Fibroblast of pulmonary artery (primary cell): ENCODE measurements at places on chromosomes 2 and 18.

GRCh38 chr2:140392824-140393223 is 1612.6 kb upstream of the NXPH2 start:
- DNase-seq = peak; percentile 50

- DNase-seq = no peak
These were observed 3.9 kb downstream of the TANK start for GRCh38 chr2:161164161-161164560.

- no peak for DNase-seq
These were observed 9.0 kb downstream of the DCDC2C start for GRCh38 chr2:3712424-3712823.

DNA sequence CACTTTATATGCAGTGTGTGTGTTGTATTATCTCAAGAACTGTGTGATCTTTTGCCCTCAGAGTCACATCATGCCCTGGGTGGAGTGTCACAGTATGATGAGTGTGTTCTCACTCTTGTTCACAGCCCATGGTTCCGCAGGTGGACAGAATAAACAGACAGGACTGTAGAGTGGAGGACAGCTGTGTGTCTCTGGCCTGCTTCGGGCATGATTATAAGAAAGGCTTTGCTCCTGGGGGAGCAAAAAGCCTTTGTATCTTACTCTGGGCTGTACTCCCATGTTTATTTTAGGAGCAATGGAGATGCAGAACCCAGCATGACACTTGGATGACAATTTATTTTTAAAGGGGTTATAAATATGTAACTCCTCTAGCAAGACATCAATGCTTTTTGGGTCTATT is 371.7 kb upstream of the MEX3C start:
- DNase-seq = no peak

GRCh38 chr2:175034716-175035115 is 29.5 kb upstream of the CHN1 start:
- DNase-seq = no peak

GRCh38 chr2:70978341-70979179 is at the start of gene ANKRD53:
ANKRD53 (plus strand) TSS chr2:70978630; CDS start chr2:70978646, 16 bp downstream.
- peak; percentile 37 for DNase-seq

DNA sequence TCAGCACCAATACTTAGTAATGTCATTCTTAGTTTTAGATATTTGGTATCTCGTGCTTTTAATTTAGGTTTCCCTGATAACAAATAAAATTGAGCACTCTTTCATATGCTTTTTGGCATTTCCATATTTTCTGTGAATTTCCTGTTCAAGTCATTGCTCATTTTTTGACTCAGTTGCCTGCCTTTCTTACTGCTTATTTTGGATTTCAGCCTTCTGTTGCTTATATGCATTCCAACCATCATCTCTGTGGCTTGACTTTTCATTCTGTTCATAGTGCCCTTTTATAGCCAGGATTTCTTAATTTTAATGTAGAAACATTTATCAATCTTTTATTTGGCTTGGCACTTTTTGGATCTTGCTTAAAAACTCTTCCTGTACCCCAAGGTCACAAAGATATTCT is 14.5 kb upstream of the KIF3C start:
- DNase-seq = peak; percentile 53

GRCh38 chr2:14524803-14525080 is 107.8 kb upstream of the LRATD1 start:
- DNase-seq = no peak

- DNase-seq = no peak
These were observed 8.1 kb downstream of the AOX1 start for GRCh38 chr2:200593905-200594304.

DNA sequence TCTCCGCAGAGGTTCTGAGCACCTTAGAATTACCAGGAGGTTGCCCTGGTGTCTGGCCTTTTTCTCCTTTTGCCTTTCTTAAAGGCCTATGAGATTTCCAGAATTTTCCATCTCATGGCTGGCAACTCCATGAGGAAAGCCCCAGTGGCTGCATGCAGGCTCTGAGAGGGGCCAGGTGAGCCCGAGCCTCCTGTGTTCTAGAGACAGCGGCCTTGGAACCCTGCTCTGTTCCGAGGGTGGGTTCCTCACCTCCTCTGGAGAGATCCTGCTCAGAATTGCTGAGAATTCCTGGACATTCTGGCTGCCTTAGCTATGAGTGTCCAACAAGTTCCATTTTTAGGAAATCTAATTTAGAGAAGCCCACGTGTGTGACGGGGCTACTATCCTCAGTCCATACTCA is 35.7 kb upstream of the HPCAL1 start:
- DNase-seq = no peak

DNA sequence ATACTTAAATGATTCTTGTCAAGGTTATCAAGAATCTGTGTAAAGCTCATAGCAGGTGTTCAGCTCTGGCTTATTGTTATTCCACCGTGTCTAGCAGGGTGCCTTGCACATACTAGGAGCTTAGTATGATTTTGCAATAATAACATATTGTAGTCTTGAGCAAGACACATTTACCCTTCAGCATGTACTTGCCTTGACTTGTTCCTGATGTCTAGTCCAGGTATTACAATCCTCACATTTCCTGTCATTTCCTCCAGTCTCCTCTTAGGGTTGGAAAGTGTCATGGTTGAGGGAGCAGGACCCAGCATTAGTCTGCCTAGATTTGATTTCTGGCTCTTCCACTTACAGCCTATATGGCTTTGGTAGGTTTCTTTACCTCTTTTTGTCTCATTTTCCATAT is 246.1 kb downstream of the RAD51AP2 start:
- no peak for DNase-seq

DNA sequence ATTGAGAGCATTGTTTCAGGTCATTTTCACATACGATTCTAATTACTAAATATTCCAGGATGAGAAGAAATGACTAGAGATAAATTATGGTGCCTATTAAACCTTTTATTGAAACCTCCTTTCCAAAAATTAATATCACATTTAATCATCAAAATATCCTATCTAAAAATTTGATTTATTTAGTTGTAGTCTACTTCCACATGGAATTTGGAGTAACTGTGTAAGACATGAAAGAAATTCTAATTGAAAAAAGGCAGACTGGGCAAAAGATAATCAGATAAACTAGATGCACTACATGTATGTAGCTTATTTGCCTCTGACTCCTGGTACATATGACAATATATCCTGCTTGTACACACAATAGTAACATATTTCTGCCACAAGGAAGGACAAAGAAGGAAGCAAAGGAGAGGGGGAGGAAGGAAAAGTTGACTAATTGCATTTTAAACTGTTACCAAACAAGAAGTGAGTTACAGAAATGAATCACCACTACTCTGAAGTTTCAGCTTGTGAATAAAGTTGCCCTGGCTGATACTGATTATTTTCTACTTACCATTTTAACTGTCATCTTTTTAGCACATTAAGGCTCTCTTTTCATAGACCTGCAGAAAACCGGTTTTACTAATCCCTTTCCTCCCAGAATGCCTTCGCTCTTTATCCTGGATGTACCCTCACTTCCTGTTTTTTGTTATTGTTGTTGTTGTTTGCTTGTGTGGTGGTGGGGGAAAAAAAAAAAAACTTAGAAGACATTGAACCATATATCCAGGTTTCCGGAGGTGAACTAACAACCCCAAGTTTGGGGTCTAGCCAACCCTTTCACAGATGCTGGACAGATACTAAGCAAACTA is 28.4 kb downstream of the NRXN1 start:
- DNase-seq = peak; percentile 44

DNA sequence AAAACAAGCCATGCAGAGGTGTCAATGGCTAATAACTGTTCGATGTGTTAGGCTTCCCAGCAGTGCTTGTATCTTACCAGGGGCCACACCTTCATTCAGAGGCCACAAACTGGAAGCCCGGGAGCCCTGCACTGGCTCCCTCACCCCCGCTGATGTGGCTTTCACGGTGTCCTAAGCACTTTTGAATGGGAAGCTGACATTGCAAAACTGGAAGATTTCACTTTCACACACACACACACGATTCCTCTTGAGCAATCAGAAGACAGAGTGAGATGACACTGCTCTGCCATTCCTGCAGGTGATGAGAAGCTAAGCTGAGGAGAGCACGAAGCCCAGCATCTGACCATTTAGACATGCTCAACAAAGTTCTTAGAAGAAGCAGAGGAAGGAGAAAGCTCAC is 8.6 kb upstream of the ZNF407 start:
- no peak for DNase-seq

DNA sequence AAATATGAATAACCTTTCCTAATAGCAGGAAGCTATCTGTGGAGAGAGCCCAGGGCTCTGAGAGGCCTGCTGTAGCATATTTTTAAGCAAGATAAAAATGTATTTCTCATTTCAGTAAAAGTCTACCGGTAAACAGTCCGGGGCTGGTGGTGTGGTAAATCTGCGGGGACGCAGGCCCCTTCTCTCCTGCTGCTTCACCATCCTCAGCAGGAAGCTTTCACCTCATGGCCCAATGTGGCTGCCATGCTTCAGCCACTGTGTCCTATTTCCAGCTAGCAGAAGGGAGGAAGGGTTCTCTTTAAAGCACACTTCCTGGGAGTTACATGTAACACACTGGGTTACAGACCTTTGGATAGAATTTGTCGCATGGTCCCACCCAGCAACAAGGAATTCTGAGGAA is 79.5 kb upstream of the ODC1 start:
- DNase-seq = no peak

DNA sequence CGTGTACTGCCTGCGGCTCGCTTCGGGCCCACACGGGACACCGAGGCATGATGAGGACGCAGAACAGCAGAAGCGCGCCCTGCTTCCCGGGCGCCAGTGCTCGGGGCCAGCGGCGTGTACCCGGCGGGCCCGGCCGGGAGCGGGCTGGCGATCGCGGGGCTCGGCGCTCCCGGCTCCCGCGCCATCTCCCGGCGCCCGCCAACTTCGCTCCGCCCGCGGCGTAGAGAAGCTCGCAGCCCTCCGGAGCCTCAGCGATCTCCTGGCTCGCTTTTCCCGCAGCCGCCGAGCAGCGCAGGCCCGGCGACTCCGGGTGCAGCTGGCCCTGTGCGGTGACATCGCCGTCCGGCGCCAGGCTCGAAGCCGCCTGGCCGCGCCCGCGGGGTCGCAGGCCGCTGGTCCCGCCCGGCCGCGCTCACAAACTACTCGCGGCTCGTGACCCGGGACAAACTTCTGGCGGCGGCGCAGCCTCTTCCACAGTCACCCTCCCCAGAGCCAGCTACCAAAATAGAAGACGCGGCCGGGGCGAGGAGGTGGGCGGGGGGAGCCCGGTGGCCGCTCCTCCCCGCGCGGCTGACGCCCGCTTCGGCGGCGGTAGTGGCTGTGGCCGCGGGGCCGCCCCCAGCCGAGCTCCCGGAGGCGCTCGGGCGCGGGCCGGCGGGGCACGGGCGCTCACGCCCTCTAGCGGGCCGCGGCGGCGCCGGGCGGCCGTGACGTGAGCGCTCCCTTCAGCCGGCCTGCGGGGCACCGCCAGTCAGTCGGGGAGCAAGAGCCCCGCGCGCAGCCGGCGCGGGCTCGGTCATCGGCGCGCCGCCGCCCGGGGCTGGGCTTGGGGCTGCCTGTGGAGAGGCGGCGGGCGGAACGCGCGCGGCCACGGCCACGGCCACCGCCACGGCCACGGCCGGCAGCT is at the start of gene PTPRM:
Gene PTPRM, plus strand, starts transcription at position 750 of the 907 bp plus-strand sequence. CDS start 503 bp downstream, outside the sequence.
- DNase-seq = peak; percentile 80

- DNase-seq = peak; percentile 67
These were observed 8.0 kb downstream of the TMBIM1 start for GRCh38 chr2:218284106-218284811.

- DNase-seq = peak; percentile 82
These were observed 280 bp upstream of the CYP1B1 start for GRCh38 chr2:38076152-38076709.

DNA sequence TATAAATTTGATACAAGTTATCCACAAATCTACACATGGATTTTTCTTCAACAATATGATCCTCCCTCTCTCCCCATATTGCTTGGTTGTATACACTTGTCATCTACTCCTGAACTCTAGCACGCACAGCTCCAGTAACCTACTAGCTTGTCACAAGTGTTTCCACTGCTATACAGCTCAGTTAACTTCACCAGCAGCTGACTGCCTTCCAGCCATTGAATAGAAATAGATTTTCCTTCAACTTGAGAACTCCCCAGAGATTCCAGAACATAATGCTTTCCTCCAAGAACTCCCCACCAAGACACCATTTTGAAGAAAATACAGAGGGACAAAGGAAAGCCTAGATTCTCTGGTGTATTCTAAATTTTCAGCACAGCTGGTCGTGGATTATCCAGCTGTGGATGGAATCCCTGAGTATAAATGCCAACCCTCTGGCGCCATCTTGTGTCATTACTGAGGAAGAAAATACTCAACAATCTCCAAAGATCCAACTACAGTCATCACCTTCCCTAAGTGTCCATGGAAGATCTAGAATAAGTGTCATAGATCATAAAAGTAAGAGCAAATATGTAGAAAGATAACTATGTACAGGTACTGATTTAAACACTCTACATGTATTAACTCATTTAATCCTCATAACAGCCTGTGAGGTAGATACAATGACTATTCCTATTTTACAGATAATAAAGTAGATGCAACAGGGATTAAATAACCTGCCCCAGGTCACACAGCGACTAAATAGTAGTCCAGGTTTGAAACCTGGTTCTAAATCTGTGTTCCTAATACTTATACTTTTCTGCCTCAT is 156.7 kb downstream of the ARHGAP28 start:
- DNase-seq = peak; percentile 71

DNA sequence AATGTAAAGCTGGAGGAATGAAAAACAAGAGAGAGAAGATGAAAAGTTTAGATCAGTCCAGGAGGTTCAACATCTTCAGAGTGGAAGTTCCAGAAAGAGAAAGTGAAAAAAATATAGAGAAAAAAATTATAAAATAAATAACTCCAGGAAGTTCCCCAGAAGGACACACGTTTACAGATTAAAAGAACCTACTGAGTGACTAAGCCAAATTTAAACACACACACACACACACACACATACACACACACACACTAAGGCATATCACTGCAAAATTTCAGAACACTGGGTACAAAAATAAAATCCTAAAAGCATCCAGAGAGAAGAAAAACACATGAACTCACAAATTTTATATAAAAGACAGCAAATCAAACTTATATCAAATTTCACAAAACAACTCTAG is 85.9 kb upstream of the PMAIP1 start:
- DNase-seq = no peak

- DNase-seq = no peak
These were observed 9.0 kb downstream of the CCDC68 start for GRCh38 chr18:54950221-54950620.

- DNase-seq = no peak
These were observed 51.0 kb downstream of the CDK15 start for GRCh38 chr2:201857326-201857725.

DNA sequence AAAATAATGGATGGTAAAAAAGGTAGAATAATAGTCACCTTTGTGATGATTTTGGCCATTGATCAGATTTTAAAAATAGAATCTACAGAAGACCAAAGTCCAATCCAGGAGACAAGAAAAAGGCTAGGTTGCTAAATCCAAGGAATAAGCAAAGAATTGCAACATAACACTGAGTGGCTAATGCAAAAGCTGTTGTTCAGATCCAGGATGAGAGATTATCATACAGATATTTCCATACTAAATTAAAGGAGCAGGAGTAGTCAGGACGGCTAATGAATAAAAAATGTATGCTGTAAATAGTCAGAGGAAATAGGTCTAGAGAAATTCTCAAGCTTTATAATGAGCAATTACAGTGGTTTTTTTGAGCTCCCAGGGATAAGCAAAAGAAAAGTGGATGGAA is 745.9 kb upstream of the ACVR2A start:
- peak; percentile 9 for DNase-seq

GRCh38 chr2:102117472-102117858 is 25.1 kb upstream of the IL1R1 start:
- DNase-seq = no peak

GRCh38 chr2:147451902-147452515 is 392.8 kb upstream of the ACVR2A start:
- DNase-seq = no peak

GRCh38 chr2:241088376-241088775 is 13.7 kb downstream of the MTERF4 start:
- DNase-seq = no peak
